ENCODE measurements at places on chromosomes 16 and 17.

GRCh38 chr17:74998783-74999182 is 11.4 kb downstream of the CDR2L start:
- no peak for DNase-seq

- DNase-seq: peak; percentile 37
Measured at GRCh38 chr16:1538804-1539520, 5.5 kb downstream of the TMEM204 start.

DNA sequence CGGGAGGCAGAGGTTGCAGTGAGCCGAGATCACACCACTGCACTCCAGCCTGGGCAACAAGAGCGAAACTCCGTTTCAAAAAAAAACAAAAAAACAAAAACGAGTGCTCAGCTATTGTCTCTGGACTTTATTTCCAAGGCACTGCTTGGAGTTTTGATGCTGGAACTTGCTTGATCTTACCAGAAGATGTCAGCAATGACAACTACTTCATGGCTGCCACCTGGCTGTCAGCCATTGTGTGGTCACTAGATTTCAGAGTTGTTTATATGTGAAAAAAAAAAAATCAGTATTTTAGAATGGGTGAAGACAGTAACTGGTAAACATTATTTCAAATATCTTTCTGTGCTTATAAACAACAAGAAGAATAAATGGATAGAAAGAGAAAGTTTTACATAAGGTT is 26.3 kb upstream of the OR4D1 start:
- peak; percentile 74 for DNase-seq

DNA sequence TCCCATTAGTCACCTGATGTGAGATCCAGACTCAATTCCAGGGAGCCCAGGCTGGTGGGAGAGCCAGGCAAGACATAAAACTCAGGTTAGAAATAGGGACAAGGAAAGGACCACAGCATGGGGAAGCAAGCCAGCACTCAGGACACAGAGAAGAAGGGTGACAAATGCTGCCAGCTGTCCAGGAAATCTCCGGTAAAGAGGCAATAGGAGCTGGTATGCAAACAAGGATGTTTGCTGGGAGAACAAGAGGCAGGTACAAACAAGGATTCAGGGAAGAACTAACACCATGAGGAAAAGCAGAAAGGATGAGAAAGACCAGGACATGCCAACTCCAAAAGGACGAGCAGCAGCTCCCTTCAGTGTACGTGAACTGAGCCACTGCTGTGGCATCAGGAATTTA is 10.2 kb upstream of the TXNDC11 start:
- no peak for DNase-seq

- no peak for DNase-seq
Measured at GRCh38 chr17:82392209-82392920, 20.8 kb downstream of the UTS2R start.

GRCh38 chr16:2032285-2033056 is 5.8 kb downstream of the NHERF2 start:
- DNase-seq: no peak

DNA sequence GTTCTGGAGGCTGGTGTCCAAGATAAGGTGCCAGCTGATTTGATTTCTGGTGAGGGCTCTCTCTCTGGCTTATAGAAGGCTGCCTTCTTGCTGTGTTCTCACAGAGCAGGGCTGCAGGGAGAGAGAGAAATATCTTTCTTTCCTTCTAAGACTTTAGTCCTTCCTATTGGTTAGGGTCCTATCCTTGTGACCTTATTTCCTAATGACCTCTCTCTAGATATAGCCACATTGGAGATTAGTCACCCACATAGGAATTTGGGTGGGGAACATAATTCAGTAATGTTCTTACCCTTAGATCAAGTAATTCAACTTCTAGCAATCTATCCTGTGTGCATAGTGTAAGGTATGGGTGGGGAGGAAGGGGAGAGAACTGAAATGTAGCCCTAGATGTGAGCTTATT is 18.0 kb upstream of the ABCA5 start:
- no peak for DNase-seq

DNA sequence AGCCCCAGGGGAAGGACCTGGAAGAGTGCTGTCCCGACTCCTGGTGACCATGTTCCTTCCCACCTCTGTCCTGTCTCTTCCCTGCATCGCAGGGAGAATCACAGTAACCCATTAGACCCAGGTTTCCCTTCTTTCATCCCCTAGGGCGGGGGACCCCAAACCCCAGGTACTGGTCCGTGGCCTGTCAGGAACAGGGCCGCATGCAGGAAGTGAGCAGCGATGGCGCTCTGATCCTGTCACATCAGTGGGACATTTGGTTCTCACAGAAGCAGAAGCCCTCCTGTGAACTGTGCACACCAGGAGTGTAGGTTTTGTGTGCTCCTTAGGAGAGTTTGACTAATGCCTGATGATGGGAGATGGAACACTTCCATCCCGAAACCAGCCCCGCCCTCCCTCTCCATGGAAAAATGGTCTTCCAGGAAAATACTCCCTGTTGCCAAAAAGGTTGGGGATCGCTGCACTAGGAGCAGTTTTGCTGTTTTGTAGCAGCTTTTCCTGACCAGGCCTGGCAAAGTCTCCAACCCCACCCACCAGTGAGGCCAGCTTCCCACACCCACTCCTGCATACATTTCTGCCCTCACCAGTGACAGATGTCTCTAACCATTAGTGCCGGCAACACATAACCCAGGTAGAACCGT is 10.5 kb downstream of the MNT start:
- no peak for DNase-seq

- DNase-seq: peak; percentile 31
Measured at GRCh38 chr16:84088695-84089395, 27.9 kb downstream of the MBTPS1 start.

DNA sequence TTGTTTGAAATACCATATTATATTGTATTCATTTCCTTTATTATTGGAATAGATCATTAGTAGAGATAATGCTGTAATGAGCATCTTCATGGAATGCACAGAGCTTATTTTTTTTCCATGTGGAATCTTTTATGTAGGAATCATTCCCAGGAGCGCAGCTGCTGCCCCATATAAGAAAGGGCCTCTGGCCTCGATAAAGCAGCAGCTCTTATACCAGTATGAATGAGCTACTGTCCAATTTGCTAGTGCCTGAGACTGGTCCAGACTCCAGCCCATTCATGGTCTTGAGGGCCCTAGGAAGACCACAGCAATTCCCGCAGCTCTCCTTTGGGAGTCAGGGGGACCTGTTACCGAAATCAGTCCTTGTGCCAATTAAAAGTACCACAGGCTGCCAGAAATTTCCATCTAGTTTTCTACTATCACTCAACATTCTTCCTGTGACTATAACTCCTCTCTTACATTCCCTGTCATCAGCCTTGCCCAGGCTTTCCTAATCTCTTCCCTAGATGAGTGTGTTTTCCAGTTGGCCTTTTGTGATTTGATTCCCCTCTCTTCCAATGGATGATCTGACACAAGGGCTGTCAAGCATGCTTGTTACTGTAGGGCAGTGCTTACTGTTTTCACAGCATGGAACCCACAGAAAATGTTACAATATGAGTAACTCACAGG is 1.9 kb downstream of the ZNF843 start:
- DNase-seq: no peak

DNA sequence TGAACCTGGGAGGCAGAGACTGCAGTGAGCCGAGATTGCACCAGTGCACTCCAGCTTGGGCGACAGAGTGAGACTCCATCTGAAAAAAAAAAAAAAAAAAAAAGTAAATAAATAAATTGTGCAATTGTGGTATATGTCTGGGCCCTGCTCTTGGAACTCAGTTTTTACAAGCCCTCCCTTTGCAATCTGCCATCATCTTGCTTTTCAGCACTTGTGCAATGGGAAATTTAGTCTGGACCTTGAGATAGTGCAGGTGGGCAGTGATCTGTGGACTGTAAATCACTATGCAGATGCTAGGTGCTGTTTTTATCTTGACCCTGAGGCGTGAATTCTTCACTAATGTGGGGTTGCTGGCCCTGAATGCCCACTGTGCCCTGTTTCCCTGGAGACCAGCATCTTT is 6.5 kb upstream of the RAP1GAP2 start:
- no peak for DNase-seq

GRCh38 chr16:84497418-84498222 is 6.8 kb downstream of the MEAK7 start:
- DNase-seq: no peak

DNA sequence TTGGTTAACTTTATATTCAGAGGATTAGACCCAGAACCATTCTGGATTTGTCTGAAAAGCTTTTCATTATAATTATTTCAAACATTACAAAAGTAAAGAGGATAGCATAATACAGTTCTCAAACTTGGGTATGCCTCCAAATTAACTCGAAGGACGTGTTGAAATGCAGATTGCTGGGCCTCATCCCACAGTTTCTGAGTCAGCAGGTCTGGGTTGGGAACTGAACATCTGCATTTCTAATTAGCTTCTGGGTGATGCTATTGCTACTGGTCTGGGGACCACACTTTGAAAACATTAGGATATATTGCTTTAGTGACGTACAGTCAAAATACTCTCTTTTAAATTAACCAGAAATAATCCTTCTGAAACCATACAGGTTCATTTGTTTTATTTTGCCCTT is 10.0 kb downstream of the TPPP3 start:
- DNase-seq: no peak

DNA sequence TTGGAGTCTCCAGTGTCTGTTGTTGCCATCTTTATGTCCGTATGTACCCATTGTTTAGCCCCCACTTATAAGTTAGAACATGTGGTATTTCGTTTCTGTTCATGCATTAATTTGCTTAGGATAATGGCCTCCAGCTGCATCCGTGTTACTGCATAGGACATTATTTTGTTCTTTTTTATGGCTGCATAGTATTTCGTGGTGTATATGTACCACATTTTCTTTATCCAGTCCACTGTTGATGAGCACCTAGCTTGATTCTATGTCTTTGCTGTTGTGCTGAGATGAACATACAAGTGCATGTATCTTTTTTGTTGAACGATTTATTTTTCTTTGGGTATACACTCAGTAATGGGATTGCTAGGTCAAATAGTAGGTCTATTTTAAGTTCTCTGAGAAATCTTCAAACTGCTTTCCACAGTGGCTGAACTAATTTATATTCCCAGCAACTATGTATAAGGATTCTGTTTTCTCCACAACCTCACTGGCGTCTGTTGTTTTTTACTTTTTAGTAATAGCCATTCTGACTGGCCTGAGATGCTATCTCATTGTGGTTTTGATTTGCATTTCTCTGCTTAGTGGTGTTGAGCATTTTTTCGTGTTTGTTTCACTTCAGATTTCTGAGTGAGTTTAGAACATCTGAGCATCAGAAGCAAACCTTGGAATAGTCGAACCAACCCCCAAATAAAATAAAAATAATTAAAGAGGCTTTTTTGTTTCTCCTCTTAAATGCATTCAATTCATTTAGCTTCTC is 304.7 kb downstream of the ZFHX3 start:
- no peak for DNase-seq

- DNase-seq: no peak
Measured at GRCh38 chr16:89297910-89298545, 80.5 kb downstream of the ZNF778 start.

GRCh38 chr17:69282002-69282401 is 44.9 kb downstream of the ABCA5 start:
- no peak for DNase-seq

- peak; percentile 54 for DNase-seq
Measured at GRCh38 chr16:78768718-78769117, 669.3 kb downstream of the WWOX start.

GRCh38 chr17:17540935-17541639 is 44.9 kb upstream of the RASD1 start:
- no peak for DNase-seq

- no peak for DNase-seq
Measured at GRCh38 chr17:71378741-71379140, 742.1 kb upstream of the SOX9 start.

DNA sequence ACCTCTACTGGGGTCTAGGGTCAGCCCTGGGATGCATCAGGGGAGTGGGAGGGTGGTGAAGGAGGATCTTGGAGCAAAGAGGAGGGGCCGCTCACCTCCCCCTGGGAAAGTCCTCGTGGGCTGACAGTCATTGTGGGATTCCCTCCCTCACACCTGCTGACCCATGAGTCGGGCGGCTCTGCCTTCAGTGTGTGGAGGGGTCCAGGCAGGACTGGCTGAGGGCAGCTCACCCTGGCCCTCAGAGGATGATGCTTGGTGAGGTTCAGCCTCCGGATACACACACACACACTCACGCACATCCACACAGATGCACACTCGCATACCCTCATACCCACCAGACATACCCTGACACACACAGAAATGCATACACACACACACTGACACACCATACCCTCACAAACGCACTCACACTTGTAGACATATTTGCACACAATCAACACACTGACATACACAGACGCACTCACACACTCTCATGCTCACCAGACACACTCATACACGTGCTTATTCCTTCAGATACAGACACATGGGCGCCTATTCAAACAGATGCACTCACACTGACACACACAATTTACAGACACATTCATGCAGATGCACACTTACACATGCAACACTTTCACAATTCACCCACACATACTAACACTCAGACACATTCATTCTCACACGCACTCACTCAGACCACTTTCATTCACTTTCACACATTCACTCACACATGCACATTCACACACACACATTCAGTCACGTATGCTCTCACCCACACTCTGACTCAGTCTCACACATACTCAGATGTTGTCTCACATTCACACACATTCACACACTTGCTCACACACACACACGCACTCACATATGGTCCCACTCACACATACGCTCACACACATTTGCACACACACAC is 105.1 kb upstream of the RPL38 start:
- no peak for DNase-seq

DNA sequence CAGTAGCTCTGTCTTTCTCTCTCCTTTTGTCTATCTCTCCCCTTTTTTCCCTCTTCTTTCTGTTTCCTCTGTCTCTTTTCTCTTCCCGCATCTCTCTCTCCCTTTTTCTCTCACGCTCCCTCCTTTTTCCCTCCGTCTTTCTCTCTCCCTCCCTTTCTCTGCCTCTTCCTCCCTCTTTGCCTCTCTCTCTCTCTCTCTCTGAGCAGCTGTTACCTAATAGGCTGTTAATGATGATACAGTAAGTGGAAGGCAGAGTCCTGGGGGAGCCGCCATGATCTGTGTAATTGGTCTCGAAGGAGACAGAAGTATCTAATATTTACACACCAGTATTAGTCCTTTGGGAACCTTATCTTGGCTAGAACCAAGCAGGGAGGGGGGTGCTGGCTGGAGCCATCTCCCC is 136.1 kb upstream of the CIBAR2 start:
- DNase-seq: no peak

- DNase-seq: no peak
Measured at GRCh38 chr17:13933441-13934276, 135.6 kb upstream of the COX10 start.

DNA sequence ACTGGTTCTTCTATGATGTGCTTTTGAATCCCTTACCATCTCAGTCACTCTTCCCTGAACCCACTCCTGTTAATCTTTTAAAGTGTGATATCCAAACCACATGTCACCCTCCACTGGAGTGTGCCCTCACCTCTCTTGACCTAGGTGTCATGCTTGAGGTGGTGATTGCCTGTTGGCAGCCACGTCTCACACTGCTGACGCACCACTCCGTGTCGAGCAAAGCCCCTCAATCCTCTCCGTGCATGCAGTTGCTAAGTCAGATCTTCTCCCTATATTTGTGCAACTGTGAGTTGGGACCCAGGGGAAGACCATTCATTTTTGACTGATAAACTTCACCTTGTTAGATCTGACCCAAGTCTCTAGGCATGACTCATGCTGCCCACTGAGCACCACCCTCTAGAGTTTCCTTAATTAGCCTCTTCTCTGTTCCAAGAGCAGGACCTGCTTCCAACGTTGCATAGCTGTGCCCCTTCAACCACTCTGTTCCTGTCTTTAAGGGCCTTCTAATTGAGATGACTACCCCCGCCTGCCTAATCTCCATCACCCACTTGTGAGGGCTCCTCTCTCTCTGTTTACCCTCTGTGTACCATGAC is 2.7 kb downstream of the MYH13 start:
- no peak for DNase-seq

All from CD4-positive, alpha-beta T cell treated with Interleukin-4 for 1 hour (primary cell).